ENCODE measurements at places on chromosomes 2 and 18.

DNA sequence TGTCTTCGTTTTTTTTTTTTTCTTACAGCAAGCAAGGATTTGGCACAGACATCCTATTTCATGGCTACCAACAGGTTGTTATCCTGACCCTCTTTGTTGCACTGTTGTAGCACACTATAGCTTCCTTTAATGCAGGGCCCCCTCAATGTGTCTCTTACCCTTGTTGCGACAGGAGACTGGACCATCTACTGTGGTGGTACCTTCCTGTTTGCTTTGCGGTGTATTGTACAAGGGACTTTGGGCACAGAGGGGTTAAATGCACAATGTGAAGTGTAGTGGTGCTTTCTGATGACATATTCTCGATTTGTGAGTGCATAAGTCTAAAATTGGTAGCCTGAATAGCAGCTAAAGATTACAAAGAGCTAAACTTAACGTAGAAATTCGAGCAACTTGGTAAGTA lies 27.5 kb downstream of the CCNT2 start:
- DNase-seq: no peak

- no peak for DNase-seq
Observed at GRCh38 chr2:16288371-16289112, 348.2 kb downstream of the MYCN start.

- DNase-seq: no peak
Observed at GRCh38 chr2:229057976-229058553, 213.0 kb downstream of the PID1 start.

DNA sequence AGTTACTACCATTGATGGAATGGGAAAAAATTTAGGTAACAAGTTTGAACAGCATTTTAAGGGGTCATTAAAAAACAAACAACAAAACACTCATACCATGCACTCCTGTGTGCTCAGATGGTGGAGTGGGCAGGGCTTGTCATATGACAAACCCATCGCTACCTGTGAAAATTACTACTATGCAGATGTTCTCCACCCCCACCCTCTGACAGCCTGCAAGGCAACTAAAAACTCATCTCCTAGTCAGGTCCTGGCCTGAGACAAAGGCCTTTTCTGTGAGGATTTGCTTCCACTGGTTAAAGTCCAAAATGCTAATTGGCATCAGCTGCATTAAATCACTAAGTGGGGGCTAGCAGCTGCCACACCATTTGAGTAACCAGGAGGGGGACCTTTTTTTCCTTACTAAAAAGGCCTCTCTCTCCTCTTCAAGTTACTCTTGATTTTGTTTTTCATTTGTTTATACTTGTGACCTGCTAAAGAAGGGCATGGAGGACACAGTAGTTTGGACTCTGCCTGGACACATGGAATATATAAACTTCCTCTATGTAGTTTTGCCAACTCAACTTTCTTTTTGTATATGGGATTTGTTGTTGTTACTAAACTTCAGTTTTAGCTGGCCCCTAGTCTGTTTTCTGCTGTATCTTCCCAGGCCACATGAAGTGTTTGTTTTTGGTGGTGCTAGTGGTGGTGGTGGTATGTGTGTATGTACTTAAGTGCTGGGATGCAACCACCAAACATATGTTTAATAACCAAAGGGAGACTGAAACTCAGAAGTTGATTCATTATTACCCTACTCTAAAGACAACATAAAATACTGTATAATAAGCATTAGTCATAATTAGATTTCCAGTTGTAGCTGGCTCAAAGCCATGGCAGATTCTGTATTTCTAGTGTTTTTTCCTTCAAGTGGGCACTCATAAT lies 121.3 kb downstream of the MAP4K4 start:
- no peak for DNase-seq

DNA sequence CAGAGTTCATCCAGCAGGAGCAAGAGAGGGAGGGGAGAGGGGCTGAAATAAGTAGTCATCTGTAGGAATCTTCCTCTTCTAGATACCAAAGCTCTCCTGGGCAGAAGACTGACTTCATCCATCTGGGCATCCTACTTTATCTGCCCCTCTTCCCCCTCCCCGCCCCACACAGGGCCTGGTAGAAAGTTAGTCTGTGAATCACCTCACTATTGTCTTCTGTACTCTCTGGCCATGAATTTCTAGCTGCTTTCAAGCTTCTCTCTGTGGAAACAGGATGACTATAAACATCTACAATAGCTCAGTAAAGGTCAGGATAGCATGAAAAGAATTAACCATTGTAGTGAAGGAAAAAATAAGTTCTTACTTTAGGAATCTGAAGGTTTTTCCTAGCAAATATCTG lies 47.7 kb upstream of the RNU4ATAC start:
- no peak for DNase-seq

GRCh38 chr18:79487183-79487800 lies 91.6 kb downstream of the NFATC1 start:
- DNase-seq: no peak

- DNase-seq: peak; percentile 6
Observed at GRCh38 chr2:98601532-98602132, 6.7 kb downstream of the COA5 start.

- DNase-seq: no peak
Observed at GRCh38 chr2:231781798-231782726, 980 bp upstream of the PDE6D start.

- no peak for DNase-seq
Observed at GRCh38 chr18:73235491-73235890, 367.7 kb upstream of the NETO1 start.

GRCh38 chr2:106919012-106919411 lies 33.0 kb upstream of the ST6GAL2 start:
- no peak for DNase-seq

DNA sequence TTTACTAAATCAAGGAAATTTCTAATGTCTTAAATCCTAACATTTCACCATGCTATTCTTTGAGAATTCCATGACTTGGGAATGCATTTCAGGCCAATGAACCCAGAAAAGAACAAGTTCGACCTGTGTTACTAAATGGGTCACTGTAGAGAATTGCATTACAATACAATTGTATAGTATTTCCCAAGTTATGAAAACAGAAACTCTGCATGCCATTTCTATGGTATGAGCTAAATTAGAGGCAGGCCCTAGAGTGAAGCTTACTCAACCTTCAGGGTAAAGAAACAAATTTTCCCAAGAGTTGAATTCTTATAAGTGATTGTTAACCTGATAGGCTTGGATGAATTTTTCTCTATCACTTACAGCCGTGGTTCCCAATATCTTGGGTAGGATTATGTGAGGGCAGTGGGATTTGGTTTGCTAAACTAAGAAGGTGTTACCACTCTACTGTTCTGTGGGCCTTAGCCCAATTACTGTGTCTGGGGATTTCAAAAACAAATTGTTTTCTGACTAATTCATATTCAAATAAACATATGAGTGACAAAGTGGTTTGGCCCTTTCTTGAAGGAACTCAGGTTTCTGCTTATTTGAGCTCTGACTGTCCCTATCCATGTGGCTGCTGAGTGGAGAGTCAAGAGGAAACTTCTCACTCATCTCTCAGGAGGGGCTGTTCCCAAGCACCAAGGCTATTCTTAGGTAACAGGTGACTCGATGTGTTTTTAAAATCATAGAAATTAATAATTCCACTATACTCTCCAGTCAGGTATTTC lies 11.2 kb upstream of the SERPINB7 start:
- no peak for DNase-seq

GRCh38 chr2:10466801-10467200 lies 18.7 kb upstream of the ODC1 start:
- no peak for DNase-seq

GRCh38 chr2:70725505-70725904 lies 42.5 kb downstream of the ADD2 start:
- no peak for DNase-seq

- DNase-seq: no peak
Observed at GRCh38 chr2:232102380-232102779, 140.9 kb downstream of the DIS3L2 start.

DNA sequence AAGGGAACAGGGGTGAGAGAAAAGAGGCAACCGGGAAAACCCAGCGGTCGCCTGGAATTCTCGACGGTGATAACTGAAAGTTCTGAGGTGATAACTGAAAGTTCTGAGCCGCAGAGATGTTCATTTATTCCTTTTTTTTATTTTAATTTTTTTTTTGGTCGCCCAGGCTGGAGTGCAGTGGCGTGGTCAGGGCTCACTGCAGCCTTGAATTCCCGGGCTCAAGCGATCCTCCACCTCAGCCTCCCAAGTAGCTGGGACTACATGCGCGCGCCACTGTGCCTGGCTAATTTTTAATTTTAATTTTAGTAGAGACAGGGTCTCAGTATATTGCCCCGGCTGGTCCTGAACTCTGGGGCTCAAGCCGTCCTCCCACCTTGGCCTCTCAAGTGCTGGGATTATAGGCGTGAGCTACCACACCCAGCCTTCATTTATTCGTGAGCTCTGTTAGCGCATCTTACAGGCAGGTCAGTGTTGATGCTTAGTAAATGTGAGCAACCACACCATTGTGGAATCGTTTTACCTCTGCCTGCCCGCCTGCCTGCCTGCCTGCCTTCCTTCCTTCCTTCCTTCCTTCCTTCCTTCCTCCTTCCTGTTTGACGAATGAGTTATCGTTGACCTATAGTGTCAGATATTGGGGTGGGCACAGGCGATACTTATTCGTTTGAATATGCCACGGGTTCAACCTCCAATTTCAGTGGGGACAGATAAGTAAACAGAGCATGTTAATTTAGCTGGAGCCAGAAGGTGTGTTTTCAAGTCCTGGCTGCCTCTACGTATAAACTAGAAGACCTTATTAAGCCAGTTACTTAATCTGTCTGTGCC lies 557 bp upstream of the E2F6 start:
- peak; percentile 8 for DNase-seq

DNA sequence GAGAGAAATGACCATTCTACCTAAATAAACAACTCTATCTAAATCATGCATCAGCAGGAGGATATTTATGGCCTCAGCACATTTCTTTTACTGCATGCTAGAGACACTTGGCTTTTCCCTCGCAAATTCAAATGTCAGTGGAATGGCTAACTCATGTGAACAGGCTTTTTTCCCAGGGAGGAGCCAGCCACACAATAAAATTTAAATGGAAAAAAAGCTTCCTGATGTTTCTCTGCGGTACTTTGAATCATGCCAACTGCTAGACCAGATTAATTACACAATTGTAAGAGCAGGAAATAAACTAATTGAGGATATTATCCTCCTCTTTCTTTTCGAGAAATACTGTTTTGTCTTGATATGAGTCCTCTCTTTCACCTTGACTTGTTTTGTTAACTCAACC lies 676.3 kb downstream of the IRS1 start:
- DNase-seq: no peak

DNA sequence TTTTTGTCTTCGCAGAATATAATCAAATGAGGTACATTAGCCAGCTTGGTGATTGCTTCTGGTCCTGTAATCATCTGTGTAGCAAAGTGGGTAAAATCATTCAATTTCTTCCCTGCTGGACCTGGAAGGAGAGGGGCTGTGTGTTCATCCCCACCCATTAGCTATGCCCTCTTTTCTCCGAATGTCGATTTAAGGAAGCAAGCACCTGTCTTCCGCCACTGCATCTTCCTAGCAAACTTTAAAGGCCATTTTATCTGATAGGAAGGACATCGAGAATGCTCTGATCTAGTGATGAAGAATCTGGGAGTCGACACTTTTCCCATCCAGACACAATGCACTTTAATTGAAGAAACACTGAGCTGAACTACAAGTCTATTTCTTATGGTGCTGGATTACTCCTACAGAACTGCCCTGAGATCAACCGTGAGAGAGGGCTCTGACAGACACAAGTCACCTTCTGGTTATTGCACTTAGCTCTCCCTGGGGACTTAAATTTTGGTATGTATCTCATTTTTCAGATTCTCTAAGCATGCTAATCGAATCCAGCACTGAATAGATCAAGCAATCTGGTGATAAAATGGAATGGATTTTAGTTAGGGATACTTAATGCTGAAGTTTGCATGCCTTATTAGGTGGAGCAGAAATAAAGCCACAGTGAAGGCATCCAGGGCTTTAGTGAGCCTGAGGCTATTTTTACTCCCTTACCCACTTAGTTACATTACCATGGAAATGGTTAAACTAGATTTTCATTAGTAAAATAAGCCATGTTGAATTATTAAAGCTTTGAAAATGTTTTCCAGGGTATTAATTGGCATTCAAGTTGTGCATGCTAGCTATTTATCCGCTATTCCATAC lies 1.3 kb downstream of the NYAP2 start:
- DNase-seq: no peak

- peak; percentile 8 for DNase-seq
Observed at GRCh38 chr2:125516496-125517109, 1139.4 kb upstream of the GYPC start.

DNA sequence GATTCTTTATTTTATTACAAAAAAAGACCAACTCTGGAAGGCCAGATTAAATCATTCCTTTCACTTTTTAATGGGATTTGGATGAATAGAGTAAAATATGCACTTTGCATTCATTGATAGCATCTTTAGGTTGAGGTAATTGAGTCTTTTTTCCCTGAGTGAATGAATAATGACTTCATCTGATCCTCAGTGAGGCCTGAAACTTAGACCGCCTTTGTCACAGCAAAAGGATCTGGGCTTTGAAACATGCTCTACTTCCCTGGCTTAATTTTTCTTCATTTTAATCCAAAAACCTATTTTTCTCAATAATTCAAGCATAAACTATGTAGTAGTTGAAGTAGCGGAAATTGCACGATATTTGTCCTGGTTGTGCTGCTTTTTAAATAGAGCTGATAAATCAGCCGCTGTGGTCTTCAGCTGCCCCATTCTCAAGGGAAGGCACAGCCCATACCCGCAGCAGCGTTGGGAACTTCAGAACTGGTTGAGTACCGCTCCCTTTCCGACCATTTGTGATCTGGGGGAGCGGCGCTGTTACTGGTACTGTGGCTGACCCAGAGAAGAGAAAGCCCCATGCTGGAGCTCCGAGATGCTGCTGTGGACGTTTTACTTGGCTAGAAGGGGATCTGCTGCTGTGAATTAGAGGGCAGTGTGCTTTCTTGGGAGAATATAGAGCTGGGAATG lies 145.3 kb upstream of the NFATC1 start:
- DNase-seq: no peak

GRCh38 chr2:114066186-114066747 lies 176.4 kb downstream of the ACTR3 start:
- no peak for DNase-seq

- peak; percentile 12 for DNase-seq
Observed at GRCh38 chr18:47883771-47884413, 46.6 kb downstream of the SMAD2 start.

- no peak for DNase-seq
Observed at GRCh38 chr18:41647914-41648313, 307.1 kb upstream of the PIK3C3 start.

Measured in COR-L47 (cell line).